ENCODE measurements at places on chromosomes 7 and 10.
A peak's percentile ranks its signal among the peaks of the same experiment; 100 is the strongest.

DNA sequence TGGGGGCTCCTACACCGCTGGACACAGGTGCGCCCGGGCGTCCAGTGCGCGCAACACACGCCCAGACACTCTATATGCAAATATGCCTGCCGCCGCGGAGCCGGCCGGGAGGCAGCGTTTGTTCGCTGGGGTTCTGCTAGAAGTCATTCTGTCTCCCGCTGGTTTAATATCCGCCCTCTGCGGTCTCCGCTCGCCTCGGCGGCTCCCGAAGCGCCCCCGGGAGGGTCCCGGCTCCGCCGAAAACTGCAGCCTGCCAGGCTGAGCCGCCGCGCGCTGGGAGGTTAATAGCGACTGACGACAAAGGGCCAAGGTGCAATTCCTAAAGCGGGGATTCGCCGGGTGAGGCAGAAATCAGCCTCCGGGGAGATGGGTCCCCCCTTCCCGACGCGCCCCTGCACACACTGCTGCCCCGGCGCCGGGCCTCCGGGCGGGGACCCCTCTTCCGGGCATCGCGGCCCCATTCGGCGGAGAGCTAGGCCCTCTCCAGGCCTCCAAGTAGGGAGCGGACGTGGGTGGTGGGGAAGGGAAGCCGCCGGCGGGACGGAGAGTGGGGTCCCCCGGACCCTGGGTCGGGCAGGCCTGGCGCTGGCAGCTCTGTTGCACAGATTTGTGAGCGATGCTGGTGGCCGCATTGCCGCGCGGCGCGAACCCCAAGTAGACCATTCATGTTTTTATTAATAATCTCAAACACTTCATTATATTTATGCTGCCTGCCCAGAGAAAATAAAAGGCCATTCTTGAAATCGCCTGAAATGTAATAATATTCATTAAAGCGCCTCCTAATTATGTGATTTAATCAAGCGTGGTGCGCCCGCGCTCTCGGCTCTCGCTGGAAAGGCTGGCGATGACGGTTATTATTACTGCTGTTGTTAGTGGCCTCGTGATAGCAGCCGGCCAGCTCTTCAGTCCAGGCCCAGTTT, 9.1 kb downstream of the EN2 start:
- no peak for DNase-seq

GRCh38 chr10:33134011-33134751, 176.2 kb upstream of the ITGB1 start:
- DNase-seq: peak; percentile 86

GRCh38 chr7:130867039-130867438, 133.0 kb upstream of the KLF14 start:
- no peak for DNase-seq

DNA sequence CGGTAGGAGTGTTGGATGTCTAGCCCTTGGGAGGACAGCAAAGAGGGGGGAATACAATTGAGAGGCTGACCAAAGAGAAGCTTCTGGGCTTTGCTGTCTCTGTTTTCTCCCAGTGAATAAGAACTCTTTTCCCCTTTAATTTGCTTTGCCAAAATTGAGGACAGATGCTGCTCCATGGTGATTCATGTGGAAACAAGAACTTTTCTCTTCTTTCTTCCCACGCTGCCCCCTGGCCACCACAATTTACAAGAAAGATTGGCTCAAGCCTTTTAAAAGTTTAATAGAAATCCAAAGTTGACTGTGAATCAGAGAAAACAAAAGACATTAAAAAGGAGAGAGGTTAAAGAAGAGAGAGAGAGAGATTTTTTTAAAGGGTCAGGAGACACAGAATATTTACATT, 49.0 kb downstream of the PRR15 start:
- no peak for DNase-seq

- no peak for DNase-seq
These were observed 20.5 kb upstream of the SGCE start for GRCh38 chr7:94676431-94676830.

GRCh38 chr10:103614306-103615158, 121.0 kb downstream of the NEURL1 start:
- no peak for DNase-seq

GRCh38 chr10:3433131-3433530, 260.5 kb upstream of the PITRM1 start:
- DNase-seq: no peak

DNA sequence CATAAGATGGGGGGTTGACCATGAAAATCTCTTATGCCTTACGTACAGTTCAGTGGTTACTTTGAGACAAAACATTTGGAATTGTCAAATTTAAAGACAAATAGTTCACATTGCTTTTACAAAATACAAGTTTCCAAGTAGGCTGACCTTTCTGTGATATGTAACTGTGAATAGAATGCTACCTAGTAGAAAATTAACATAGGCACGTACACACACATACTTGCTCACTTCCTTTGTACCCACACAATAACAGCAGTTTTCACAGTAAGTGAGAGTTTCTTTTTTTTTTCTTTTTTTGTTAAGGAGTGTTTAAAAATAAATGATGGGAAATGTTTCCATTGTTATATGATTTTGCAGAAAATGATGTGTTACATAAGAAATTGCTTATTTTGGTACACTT, 53.3 kb upstream of the SP8 start:
- no peak for DNase-seq

- no peak for DNase-seq
These were observed 531.3 kb upstream of the LRRTM3 start for GRCh38 chr10:66394342-66395063.

DNA sequence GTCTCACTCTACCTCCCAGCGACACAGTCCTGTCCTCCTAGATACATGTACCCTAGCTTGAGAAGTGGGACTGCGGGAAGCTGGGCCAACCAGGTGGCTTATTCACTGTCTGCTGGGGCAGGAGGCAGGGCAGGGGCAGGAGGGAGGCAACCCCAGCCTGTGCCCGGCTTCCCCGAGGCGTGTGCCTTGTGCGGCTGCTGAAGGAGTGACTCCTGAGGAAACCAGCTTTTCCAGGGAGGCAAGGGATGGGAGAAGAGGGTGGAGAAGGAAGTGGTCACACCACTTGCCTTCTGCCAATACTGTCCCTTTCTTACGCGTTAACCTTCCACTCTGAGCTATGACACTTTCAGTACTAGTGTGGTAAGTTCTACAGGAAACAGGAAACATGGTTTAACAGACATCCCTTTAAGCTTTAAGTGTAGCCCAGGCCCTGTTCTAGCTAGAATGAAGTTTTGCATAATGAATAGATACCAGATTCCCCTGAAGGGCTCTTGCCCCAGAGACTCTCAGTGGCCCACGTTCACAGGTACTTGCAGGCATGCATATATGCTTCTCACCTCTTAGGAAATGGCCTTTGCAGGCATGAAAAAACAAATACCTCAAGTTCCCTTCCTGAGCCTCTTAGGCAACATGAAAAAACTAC, 40.6 kb downstream of the SYPL1 start:
- DNase-seq: peak; percentile 65

DNA sequence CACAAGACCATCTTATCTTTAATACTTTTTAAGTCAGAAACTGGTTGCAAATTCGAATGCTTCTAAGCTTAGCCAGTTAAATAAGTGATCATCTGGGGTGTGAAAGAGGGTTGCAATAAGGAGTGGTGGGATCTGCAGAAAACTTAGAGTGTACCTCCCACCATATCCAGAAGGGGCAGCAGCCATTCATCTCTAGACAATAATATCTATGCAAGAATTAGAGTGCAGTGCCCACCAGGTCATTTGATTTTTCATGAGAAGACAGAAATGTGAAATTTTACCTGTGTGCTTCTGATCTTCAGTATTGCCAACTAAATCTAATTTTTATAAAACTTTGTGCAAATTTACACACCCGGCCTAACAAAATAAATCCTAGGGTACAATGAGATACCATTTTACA, 127.2 kb upstream of the SP4 start:
- peak; percentile 12 for DNase-seq

GRCh38 chr7:96157856-96158255, 164.0 kb downstream of the SLC25A13 start:
- DNase-seq: no peak

DNA sequence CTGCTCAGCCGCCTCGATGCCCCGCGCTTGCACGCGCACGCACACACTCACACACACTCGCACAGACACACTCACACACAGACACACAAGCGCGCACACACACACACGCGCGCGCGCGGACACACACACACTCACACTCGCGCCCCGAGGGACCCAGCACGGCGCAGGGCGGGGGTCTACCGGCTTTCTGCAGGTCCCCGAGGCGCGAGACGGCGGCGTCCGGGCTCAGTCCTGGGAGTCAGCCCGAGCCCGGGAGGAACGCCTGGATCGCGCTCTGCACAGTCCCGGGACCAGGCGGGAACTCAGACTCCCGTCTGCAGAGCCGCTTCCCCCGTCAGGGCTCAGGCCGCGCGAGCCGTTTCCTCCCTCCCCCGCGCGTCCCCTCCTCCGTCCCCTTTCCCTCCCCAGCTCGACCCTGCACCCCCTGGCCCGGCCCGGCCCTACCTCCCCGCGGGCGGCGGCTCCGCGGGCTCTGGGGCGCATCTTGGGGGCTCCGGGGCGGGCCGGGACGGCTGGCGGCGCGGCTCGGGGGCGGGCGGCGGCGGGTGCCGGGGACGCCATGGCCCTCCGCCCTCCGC, 464 bp downstream of the DENND2A start:
- no peak for DNase-seq

DNA sequence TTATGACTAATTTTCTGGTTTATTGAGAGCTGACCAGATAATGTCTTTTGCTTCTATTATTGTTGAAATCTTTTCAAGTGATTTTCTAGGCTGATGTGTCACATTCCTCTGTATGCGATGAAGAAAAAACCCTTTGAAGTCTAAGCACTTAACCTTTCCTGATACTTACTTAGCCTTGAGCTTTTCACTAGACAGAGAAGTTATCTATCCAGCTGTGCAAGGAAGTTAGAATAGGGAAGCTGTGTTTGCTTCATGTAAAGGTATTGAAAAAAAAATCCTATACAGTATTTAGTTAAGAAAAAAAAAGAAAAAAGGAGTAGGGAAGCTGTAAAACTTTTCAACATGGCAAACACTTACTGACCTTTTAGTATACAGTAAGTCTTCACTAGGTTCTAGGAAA, 117.6 kb upstream of the DNAJB12 start:
- no peak for DNase-seq

DNA sequence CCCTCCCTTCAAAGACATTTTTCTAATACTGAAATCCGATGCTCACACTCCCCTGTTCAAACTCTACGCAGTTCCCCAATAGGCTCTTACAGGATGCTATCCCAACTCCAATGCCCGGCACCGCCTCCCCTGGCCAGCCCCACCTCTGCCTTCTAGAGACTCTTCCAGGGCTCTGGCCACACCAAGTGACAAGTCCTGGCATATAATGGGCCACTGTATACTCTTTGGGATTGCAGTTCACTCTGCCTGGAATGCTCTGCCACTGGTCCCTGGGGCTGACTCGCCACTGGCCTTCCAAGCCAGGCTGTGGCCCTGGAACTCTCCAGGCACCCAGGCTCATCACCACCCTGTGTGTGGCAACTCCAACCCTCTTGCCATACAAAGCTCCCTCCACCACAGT, 3.1 kb upstream of the BRI3 start:
- DNase-seq: no peak

DNA sequence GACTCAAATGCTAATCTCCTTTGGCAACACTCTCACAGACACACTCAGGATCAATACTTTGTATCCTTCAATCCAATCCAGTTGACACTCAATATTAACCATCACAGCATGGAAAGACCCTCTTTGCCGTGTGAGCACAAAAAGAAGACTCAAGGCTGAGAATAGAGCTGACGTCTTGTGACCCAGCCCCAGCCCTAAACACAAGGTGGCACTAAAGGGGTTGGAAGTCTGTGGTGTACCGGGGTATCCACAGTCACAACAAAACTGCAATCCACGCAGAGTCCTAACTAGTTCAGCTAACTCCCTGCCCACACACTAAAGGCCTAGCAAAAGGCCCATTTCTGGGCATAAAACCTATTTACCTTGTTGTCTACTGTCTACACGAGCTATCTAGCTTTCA, 200.1 kb downstream of the ACTR3B start:
- no peak for DNase-seq

DNA sequence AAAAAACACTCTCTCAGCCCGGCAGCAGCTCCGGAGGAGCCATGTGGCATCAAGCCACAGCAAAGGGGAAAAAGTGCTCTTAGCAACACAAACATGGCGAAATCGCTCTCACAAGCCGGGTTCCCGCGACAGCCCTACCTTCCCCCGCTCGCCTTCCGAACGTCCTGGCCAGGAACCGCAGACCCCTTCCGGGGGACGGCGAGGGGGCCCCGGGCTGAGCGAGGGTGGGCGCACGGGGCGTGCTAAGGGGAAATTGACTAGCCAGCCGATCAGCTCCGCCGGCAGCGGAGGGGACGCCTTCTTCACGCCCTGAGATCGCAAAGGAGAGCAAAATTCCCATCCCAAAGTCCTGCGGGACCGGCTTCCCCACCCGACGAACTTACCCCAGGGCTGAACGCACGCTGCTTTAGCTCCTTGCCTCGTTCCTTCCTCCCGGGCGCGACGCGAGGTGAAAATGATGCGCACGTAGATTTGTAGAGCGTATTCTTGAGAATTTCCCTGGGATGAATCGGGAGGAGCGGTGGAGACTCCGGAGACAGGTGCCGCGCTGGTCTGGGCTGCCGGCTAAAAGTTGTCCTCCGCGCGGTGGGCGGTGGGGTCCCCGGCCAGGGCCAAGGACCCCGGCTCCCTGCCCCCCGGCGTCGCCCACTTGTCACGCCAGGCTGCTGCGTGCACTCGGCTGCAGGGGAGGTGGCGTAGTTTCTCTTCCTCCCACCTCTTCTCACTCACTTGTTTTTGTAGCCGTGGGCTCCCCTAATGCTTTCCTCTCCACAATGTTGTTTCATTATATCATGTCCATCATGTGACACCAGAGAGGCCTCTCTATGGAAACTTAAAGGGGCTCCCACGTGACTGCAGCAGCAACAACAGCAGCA, 220.1 kb upstream of the MKLN1 start:
- DNase-seq: peak; percentile 90

- DNase-seq: peak; percentile 71
These were observed 39.5 kb downstream of the RSU1 start for GRCh38 chr10:16777473-16778370.

- no peak for DNase-seq
These were observed 45.6 kb upstream of the TAS2R16 start for GRCh38 chr7:123041101-123041500.

GRCh38 chr7:70533614-70534013, 598.3 kb upstream of the GALNT17 start:
- no peak for DNase-seq

- no peak for DNase-seq
These were observed 273.6 kb upstream of the PODXL start for GRCh38 chr7:131829947-131830558.

GRCh38 chr7:73341877-73342276, 13.9 kb downstream of the FKBP6 start:
- DNase-seq: no peak

GRCh38 chr7:139041378-139042085, 5.7 kb upstream of the ZC3HAV1L start:
- no peak for DNase-seq

GRCh38 chr7:149050941-149051340, 22.6 kb upstream of the PDIA4 start:
- no peak for DNase-seq

DNA sequence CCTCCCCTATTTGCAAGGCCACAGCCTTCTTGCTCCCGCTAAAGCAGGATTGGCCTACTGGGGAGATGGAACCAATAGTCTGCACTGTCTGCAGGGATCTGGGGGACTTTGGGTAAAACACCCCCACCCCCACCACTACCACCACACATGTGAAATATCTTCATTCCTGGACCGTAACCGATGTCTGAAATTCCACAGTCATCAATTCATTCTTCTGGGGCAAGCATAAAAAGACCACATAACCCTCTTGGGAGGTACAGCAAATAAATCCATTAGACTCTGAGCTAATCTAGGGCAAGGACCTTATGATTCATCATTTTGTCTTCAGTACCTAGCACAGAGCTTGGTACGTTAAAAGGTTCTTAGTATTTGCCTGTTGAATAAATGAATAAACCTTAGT, 307.8 kb downstream of the GPAM start:
- DNase-seq: no peak
